ENCODE measurements at places on chromosomes 3 and 15.

DNA sequence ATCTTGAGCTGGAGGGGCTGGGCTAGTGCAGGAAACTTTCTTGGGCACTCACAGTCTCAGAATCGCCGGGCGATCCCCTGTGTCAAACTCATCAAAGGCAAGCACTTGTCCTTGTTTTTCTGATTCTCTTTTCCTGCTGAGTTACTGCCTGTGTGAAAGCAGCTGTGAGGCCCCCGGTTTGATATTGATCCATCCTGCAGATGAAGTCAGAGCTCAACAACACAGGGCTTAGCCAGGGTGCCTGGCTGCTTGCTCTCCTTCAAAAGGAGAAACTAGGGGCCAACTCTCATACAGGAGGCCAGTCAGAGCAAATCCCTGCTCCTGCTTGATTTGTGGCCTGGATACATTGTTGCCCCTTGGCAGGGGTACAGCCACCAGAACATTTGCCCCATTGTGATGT, 22.9 kb downstream of the CLSTN2 start:
- DNase-seq, result no peak

DNA sequence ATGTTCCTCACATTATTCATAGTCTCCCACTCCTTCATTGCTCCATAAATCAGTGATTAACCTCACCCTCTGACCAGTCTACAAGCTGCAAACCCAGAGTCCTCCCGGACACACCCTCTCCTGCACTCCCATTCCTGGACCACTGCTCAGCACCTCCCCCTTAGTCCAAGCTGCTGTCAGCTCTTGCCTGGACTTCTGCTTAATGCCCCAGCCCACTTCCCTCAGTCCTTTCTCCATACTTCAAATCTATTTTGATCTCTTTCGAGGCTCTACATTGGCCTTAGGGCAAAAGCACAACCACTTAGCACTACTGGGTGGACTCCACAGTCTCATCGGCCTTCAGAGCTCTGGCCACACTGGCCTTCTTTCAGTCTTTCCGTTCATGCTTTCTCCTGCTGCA, 79.4 kb upstream of the FAM98B start:
- no peak for DNase-seq

- no peak for DNase-seq
Observed at GRCh38 chr3:189635339-189635738, 4.2 kb downstream of the TP63 start.

DNA sequence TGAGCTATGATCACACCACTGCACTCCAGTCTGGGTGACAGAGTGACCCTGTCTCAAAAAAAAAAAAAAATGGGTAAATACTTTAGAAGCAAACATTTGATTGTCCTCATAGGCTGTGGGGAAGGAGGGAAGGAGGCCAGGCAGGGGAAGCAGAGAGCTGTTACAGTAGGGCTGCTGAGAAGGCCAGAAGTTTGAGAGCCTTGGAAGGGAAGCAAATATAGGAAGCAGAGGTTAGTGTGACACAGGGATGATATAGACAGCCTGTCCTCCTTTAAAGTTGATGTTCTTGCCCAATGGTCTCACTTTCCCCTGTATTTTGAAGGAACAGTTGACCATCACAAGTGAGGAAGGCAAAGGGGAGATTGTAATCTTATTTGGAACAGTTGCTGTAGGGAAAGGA, 5.3 kb upstream of the ALPK3 start:
- no peak for DNase-seq

- DNase-seq, result no peak
Observed at GRCh38 chr15:31472636-31473384, 146.2 kb downstream of the KLF13 start.

DNA sequence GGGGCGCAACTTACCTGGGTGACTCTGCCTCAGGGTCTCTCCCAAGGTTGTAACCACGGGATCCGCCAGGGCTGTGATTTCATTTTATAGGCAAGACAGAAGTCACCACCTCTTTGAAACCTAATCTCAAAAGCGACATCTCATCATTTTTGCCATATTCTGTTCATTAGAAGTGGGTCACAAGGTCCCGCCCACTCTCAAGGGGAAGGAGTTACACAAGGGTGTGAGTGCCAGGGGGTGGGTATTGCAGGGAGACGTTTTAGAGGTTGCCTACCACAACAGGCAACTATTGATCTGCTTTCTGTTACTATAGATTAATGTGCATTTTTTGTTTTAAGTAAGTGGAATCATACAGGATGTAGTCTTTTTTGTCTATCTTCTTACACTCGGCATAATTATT, 56.6 kb upstream of the ADPGK start:
- DNase-seq, result no peak

GRCh38 chr3:118526758-118527513, 507.7 kb downstream of the IGSF11 start:
- DNase-seq, result no peak

- no peak for DNase-seq
Observed at GRCh38 chr15:77119446-77119845, 48.5 kb upstream of the TSPAN3 start.

- no peak for DNase-seq
Observed at GRCh38 chr3:49680493-49681231, 6.5 kb downstream of the APEH start.
